ENCODE measurements at places on chromosomes 7 and 10.

DNA sequence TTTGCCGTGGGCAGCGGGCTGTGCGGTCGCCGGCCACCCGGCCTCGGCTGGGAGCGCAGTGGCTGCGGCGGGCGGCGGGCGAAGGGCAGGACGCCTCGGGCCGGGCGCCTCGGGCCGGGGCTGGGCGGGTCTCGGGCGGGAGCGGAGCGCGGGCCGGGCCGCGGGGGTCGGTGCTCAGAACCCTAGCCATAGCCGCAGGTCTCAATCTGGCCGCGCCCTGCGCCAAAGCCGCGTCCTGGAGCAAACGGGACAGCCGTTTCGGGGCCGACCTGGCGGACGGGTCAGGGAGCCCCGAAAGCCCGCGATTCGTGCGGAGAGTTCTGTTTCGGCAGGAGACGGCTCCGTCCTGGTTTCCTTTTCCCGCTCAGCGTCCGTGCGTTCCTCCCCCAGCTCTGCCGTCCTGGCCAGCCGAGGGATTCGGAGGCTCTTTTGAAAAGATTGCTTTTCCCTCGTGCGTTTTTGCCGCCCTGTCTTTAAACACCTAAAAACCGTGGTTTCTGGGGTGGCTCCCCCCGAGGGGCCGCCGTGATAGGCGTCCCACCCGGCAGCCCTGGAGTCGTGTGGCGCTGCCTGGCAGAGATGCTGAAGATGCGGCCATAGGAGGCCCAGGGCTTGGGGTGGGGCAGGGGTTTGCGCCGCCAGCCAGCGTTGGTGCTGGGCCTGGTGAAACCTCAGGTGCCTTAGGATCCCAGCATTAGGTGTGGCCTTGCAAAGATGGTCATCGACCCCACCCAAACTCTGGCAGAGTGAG is 727 bp downstream of the RET start:
- no peak for DNase-seq

DNA sequence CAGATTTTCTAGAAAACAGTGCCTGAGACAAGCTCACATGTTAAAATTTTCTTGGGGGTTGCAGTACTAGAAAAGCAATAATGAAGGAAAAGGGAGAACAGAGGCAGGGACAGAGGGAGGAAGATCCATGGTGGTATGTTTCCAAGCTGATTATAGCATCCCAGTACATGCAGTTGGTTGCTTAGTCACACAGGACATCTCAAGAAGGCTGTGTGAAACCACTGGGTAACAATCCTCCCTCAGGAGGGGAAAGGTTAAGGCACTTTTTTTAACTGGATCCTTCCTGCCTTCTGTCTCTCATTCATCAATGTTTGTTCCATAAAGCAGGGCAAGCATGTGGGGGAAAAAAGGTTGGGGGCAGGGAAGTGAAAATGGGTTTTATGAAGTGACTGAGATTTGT is 6.1 kb upstream of the IMMP2L start:
- no peak for DNase-seq

- DNase-seq, result no peak
Observed at GRCh38 chr7:64959072-64959747, 31.6 kb downstream of the ZNF117 start.

DNA sequence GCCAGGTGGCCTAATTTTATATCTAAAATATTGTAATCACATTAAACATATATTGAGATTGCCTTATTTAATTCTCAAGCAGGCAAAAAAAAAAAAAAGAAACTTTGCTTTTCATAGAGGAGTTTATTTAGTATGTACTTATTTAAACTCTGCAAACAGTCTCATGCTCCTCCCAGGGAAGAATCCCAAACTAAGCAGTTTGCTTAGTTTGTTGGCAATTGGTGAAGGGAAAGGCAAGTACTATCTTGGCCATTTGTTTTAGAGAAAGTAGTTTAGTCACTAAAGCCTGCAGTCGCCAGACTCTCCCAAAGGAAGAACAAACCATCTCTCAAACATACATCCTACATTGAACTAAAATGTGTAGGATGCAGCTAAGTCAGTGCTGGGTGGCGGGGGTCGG is 226.8 kb downstream of the CDC14C start:
- DNase-seq, result no peak

DNA sequence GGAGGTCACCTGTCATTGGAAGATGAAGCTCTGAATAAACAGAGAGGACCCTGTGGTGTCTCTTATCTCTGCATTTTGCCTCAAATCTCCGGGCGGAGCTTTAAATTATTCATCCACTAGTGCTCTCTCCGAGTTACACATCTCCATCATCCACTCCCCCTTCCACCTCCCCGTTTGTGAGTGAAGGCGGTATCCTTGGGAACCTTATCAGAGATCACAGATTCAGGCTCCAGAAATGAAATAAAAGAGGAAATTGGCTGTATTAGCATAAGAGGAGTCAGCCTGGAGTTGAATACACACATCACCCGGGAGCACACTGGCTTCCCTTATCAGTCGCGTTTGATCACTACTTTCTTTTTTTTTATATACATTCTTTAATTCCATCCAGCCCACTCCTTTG is 1184.8 kb downstream of the GATA3 start:
- DNase-seq, result no peak

- no peak for DNase-seq
Observed at GRCh38 chr10:77571490-77571889, 66.1 kb downstream of the KCNMA1 start.

- no peak for DNase-seq
Observed at GRCh38 chr10:115659616-115660015, 566.5 kb downstream of the ATRNL1 start.

DNA sequence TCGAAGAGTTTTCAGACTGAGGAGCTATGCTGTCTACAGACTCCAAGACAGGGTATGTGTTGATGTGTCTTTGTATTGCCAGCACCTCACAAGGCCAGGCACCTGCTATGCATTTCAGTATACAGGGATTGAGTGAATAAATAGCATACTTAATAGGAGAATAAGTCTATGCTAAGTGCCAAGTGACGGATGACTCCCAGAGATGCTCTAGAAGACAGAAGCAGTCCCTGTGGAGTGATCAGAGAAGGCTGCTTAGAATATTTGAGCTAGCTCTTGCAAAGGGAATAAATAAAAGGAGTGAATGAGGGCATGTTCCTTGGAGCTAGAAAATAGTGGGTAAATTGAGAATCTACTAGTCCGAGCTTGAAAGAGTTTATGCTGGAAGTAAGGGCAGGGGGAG is 346.4 kb downstream of the GATA3 start:
- DNase-seq, result no peak

- DNase-seq, result no peak
Observed at GRCh38 chr10:74745449-74745848, 81.0 kb upstream of the KAT6B start.

- no peak for DNase-seq
Observed at GRCh38 chr7:19248681-19249080, 103.5 kb upstream of the FERD3L start.

DNA sequence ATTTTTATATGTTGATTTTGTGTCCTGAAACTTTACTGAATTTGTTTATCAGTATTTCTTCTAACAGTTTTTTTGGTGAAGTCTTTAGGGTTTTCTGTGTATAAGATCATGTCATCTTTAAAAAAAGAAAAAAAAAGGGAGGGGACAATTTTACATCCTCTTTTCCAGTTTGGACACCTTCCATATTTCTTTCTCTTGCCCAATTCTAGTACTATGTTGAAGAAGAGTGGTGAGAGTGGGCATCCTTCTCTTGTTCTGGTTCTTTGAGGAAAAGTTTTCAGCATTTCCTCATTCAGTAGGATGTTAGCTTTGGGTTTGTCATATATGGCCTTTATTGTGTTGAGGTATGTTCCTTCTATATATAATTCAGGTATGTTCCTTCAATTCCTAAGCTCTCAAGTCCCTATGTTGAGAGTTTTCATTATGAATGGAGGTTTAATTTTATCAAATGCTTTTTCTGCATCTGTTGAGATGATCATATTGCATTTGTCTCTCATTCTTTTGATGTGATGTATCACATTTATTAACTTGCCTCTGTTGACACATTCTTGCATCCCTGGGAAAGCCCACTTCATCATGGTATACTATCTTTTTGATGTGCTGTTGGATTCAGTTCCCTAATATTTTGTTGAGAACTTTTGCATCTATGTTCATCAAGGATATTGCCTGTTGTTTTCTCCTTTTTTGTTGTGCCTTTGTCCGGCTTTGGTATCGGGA is 12.1 kb downstream of the TAS2R40 start:
- DNase-seq, result no peak

GRCh38 chr10:82394122-82394521 is 519.1 kb downstream of the NRG3 start:
- no peak for DNase-seq

DNA sequence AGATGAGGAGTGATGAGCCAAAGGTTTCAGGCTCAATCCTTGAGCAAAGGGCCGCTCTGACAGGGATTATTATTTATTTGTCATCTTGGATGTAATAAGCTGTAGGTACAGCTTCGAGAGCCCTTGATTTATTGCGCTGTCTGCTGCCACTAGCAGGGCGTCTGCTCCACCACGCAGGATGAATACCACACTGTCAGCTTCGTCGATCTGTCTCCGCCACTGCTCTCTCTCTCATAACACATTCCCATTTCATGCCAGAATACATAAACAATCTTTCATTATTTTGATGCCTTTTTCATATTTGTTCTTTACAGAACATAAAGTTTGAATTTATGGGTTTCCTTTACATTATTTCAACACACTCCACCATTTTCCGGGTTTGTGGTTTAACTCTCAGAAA is 276.6 kb downstream of the LRMDA start:
- no peak for DNase-seq

- DNase-seq, result no peak
Observed at GRCh38 chr7:64183827-64184372, 23.1 kb upstream of the ZNF735 start.

DNA sequence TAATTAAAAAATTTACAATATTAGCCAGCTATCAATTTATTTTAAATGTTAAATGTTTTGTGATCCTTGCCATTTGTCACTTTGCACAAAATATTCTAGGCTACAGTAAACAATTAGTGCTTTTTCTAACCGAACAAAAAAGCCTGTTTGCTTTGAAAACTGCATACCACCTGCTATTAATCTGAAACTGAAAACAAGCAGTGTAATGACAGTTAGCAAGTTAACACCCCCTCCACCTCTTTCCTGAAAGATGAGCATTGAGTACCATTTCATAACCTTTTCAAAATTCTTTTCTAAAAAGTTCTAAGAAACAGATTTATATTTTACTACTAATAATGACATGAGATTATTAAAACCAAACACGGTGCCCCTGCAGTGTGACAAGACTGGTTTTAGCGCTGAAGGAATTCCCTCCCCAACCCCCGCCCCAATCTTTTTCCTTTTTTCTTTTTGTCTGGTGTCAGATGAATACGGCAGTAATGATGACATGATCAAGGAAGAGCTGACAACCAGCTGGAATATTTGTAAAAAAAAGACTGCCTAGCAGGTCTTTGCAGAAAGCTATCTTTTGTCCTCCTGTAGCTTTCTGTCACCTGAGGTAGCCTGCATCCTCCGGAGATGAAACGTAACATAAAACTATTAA is 175.6 kb downstream of the CHCHD3 start:
- no peak for DNase-seq

GRCh38 chr7:103121641-103122040 is 27.3 kb downstream of the NAPEPLD start:
- no peak for DNase-seq

- no peak for DNase-seq
Observed at GRCh38 chr10:46542567-46543465, 13.6 kb downstream of the GPRIN2 start.

DNA sequence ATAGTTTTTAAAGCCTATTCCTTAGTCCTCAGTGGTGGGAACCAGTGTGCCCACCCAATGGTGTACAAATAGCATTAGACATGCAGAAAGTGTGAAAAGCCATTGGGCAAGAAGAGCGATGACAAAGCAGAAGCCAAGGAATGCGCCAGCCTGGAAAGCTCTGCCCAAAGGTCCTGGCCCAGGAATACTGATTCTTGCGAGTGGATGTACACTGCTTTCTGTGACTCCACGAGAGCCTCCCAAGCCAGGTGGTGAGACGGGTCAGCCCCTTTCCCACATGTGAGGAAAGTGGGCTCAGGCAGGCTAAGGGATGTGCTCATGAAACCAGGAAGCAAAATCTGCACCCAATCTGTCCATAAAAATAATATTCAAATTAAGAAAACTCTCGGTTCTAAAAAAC is 106.6 kb downstream of the ADCY1 start:
- DNase-seq, result no peak

DNA sequence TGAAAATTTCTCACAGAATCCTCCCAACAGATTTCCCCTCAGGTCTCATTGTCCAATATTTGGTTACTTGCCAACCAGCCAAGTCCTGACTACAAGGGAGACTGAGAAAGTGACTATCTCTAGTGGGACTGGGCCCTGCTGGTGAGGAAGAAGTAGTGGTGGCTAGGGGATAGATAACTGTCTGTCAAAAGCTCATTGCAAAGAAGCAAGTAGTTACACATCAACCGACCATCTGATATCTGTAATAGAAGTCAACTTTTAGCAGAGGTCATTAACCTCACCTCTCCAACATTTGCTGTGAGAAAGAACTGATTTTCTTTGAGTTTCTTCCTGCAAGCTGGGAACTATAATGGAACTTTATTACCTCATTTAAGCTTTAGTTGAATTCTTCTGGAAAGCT is 15.2 kb downstream of the STAMBPL1 start:
- DNase-seq, result no peak

DNA sequence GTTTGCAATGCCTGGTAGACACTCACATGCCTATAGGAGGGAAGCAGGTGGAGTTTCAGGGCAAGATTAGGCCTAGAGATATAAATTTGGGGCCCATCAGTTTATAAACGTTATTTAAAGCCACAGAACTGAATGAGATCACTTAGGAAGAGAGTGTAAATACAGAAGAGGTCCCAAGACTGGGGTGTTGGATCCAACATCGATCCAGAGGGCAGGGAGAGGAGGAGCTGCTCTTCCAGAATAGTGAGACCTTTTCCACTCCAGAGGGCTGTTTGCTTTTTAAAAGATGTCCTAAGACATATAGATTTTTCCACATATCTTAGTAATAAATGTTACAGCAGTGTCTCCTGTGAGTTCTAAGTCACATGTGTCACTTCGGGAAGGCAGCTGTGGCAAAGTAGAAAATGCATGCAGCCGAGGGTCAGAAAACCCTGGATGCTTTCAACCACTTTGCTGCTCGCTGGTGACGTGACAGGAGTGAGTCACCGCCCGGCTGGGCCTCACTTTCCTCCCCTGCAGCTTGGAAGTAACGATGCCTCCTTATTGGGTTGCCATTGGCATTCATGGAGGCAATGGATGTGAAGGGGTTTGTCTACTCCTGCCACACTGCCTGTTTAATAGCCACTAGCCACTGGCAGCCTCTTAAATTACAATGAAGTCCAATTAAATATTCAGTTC is 95.4 kb downstream of the TRIL start:
- no peak for DNase-seq

- no peak for DNase-seq
Observed at GRCh38 chr7:106099539-106099938, 12.6 kb downstream of the SYPL1 start.

DNA sequence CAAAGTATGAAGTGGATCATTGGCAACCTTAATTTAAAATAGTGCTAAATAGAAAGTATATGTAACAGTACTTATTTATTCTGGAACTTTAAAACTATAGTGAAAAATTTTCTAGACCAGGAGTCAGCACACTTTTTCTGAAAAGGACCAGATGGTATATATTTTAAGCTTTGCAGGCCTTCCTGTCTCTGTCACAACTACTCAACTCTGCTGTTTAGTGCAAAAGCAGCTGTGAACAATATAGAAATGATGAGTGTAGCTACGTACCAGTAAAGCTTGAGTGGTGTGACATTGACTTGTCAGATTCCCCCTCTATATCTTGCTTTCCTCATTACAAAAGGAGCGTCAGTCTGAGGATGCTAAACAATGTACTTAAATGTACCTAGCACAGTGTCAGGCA is 88.1 kb upstream of the IGFBP3 start:
- no peak for DNase-seq

All from stimulated activated CD4-positive, alpha-beta T cell treated with anti-CD3 and anti-CD28 coated beads, Interleukin-12 subunit alpha, Interleukin-12 subunit beta, amount 100 ng/mL, for 24 hours (primary cell).